ENCODE measurements at places on chromosomes 11 and 22.

GRCh38 chr11:90476442-90477007 is 253.7 kb upstream of the CHORDC1 start:
- no peaks in the 10 kb centered on the region for H3K27me3 ChIP-seq
- H3K36me3 ChIP-seq, result no peaks in the 10 kb centered on the region
- no peak overlapping the region for H3K4me3 ChIP-seq

DNA sequence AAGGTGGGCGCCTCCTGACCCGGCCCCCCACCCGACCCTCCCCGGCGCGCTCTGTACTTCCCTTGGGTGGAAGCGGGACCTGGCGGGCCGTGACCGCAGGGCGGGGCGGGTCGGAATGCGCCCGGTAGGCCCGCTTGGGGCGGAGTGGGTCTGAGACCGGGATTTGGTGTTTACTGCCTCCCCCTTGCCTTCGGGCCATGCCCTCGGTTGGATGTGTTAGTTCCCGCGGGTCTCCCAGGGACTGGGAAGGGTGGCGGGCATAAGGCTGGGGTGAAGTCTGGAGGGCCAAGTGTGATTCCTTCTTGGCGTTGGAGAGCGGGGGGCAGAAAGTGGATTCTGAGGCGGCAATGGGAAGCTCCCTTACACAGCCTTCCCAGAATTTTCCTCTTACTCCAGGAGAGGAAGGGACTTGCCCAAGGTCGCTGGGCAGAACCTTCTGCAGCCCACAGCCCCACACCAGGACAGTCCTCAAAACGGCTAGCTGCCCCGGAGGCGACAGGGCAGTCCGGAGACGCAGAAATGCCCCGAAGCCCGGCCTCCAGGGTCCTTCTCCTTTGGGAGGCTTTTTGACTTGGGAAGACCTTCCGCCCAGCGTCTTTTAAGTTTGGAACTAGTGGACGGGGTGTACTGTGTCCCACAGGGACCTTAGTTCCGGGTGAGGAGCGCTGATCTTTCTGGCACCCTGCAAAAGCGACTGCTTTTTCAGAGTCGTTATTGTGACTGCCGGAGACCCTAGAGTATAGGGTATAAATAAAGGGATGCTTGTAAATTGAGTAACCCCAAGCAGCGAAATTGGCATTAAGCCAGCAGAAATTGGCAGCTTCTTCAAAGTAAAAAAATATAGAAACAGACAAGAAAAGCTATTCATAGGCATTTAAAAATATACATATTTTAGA is 647 bp downstream of the SWAP70 start:
- peaks cover 7% of the 10 kb centered on the region for H3K36me3 ChIP-seq
- peaks cover 33% of the 10 kb centered on the region for H3K27me3 ChIP-seq
- DNase-seq, result peak; percentile 20
- H3K4me3 ChIP-seq, result peak overlapping the region; percentile 82

DNA sequence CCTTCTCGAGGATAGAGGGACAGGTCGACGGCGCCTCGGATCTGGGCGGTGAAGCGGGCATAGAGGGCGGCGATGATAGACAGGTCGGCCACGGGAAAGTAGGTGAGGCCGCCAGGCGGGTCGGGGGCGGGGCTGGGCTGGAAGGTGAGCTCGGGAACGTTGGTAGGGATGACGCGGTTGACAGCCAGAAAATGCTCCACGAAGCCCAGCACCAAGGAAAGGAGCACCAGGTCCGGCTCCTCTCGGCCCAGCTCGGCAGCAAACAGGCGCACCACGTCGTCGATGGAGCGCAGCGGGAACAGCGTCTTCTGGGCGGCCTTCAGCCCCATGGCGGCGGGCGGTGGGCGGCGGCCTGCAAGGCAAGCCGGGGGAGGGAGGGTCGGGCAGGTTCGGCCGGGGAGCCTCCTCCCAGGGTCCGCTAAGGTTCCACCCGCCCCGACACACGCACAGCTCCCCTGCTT is 540 bp downstream of the MEN1 start:
- peak overlapping the region; percentile 76 for H3K27ac ChIP-seq
- peaks cover 6% of the 10 kb centered on the region for H3K36me3 ChIP-seq
- H3K4me1 ChIP-seq, result peaks cover 19% of the 10 kb centered on the region
- DNase-seq, result peak; percentile 32

GRCh38 chr11:26943636-26944035 is 50.3 kb upstream of the FIBIN start:
- no peaks in the 10 kb centered on the region for H3K4me1 ChIP-seq
- DNase-seq, result no peak
- no peak overlapping the region for H3K27ac ChIP-seq
- H3K4me3 ChIP-seq, result no peak overlapping the region

GRCh38 chr22:48927591-48927990 is 900.1 kb downstream of the BRD1 start:
- H3K4me3 ChIP-seq, result no peak overlapping the region
- no peak for DNase-seq
- peaks cover 32% of the 10 kb centered on the region for H3K27me3 ChIP-seq
- H3K4me1 ChIP-seq, result no peaks in the 10 kb centered on the region
- H3K36me3 ChIP-seq, result no peaks in the 10 kb centered on the region

DNA sequence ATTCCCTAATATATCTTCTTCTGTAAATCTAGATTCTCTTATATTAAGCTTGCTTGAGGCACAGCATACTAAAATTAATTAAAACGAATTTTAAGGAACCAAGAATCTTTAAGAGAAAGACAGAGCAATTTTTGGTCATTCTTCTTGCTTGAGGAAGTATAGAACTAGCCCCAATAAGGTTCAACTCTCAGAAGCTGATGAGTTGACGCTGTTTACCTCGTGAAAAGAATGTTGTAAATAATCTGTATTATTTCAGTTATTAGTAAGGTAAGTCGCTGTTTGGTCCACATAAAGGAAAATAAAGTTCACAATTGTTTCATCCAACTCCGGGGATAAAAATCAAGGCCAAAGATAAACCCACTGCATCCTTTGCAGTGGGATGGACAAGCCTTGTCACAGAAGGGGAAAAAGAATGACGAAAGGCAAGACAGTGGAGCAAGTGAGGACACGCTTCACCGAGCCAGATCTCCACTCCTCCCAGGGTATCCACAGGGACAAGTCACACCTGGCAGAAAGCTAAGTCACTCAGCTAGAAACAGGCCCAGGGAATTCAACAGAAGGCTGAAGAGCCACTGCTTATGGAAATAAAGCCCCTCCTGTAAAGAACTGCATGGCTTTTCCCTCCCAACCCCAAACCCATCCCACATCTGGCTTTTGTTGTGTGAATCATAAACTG is 752 bp downstream of the POU2AF1 start:
- H3K27me3 ChIP-seq, result no peaks in the 10 kb centered on the region
- H3K27ac ChIP-seq, result peak overlapping the region; percentile 94
- H3K4me1 ChIP-seq, result peaks cover 89% of the 10 kb centered on the region
- peak overlapping the region; percentile 77 for H3K4me3 ChIP-seq
- peaks cover 3% of the 10 kb centered on the region for H3K36me3 ChIP-seq

GRCh38 chr11:5626196-5626595 is 1.4 kb downstream of the TRIM34 start:
- H3K27me3 ChIP-seq, result no peaks in the 10 kb centered on the region
- peak overlapping the region; percentile 94 for H3K4me3 ChIP-seq
- H3K36me3 ChIP-seq, result peaks cover 2% of the 10 kb centered on the region
- peak overlapping the region; percentile 93 for H3K27ac ChIP-seq
- no peak for DNase-seq

- H3K4me3 ChIP-seq, result no peak overlapping the region
- no peak overlapping the region for H3K27ac ChIP-seq
- no peaks in the 10 kb centered on the region for H3K4me1 ChIP-seq
- H3K36me3 ChIP-seq, result no peaks in the 10 kb centered on the region
- H3K27me3 ChIP-seq, result peaks cover 1% of the 10 kb centered on the region
Observed at GRCh38 chr11:44711787-44712608, 14.8 kb upstream of the TSPAN18 start.

DNA sequence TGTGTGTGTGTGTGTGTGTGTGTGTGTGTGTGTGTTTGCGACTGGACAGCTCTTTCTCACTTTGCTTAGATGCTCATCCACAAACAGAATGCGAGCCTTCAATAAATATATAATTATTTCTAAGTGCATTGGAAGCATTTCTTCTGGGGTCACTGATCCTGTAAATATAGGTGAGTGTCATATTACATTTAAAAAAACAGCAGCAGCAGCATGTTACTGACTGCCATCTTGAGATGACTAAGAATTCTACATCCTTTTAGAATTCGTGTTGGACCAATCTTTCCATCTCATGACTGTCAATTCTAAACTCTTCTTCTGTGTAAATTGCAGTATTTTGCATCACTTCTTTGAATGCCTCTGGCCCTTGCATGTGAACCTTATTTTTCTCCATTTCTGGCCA is 238.0 kb upstream of the DDI1 start:
- no peaks in the 10 kb centered on the region for H3K36me3 ChIP-seq
- H3K27me3 ChIP-seq, result no peaks in the 10 kb centered on the region
- no peak for DNase-seq
- H3K27ac ChIP-seq, result no peak overlapping the region

DNA sequence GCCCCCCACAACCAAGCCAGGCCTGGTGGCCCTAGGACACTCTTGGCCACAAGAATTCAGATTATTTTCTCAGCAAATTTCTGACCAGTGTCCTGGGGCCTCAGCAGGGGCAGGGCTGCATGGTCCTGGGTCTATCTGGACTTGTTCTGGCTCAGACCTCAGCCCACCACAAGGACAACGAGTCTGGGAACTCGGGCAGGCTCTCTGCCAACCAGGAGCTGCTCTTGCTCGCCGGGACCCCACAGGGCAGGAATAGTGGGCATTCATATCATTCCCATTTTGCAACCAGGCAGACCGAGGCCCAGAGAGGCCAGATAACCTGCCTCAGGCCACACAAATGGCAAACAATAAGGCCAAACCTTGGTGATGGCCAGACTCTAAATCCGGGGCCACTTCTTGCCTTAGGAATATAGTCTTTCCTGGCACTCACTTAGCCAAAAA is 75.4 kb upstream of the WNT7B start:
- no peaks in the 10 kb centered on the region for H3K27me3 ChIP-seq
- peak overlapping the region; percentile 95 for H3K27ac ChIP-seq
- H3K4me1 ChIP-seq, result peaks cover 51% of the 10 kb centered on the region
- H3K4me3 ChIP-seq, result peak overlapping the region; percentile 86
- H3K36me3 ChIP-seq, result no peaks in the 10 kb centered on the region

DNA sequence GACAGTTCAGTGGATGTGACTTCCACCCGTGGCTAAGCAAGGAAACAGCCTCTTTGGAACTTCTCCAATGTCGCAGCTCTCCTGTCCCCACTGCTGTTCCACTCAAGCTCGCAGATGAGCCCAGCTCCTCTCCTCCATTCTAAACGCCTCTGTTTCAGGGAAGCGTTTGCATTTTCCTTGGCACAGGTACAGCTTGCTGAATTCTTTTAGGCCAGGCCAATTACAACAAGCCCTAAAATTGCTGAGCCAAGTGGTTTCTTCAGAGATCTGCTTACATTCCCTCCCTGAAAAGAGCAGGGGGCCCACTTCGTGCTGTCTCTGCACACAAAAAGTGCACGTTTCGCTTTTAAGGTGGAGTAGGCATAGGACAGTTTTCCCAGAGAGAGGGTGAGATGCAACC is 91.5 kb upstream of the BLID start:
- DNase-seq, result no peak
- H3K4me1 ChIP-seq, result no peaks in the 10 kb centered on the region
- H3K36me3 ChIP-seq, result no peaks in the 10 kb centered on the region
- H3K4me3 ChIP-seq, result no peak overlapping the region
- peaks cover 10% of the 10 kb centered on the region for H3K27me3 ChIP-seq
- H3K27ac ChIP-seq, result no peak overlapping the region

GRCh38 chr22:43850529-43850928 is 11.8 kb downstream of the SULT4A1 start:
- H3K27ac ChIP-seq, result no peak overlapping the region
- no peak for DNase-seq
- H3K4me1 ChIP-seq, result no peaks in the 10 kb centered on the region
- no peaks in the 10 kb centered on the region for H3K36me3 ChIP-seq

DNA sequence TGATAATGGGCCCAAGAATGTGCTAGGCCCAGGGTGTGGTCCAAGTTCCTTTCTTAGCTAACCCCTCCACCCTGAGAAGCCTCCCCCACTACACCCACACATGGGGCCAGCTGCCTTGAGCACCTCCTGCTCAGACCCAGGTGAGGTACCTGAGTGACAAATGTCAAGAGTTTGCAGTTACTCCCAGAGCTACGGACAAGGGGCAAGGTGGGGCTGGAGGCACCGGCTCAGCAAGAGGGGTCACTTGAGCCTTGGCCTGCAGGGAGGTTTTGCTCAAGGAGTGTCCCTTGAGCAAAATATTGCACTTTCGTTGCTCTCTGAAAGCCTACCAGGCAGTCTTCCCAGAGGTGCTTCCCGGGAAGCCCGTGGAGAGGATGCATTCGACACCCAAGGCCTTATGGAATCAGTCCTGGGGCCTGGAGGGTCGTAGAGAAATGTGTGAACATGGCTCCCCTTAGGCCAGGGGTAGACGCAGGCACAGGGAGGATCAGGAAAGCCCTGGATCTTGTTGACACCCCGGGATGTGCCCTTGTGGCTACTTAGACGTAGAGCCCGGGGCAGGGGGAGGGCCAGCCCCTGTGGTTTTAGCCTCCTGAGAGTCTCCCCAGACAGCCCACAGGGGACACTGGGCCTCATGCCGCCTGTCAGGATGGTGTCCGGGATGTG is 114.2 kb downstream of the KCNQ1 start:
- H3K36me3 ChIP-seq, result no peaks in the 10 kb centered on the region
- H3K4me1 ChIP-seq, result peaks cover 2% of the 10 kb centered on the region
- DNase-seq, result no peak
- no peak overlapping the region for H3K4me3 ChIP-seq
- H3K27me3 ChIP-seq, result no peaks in the 10 kb centered on the region

- H3K36me3 ChIP-seq, result peaks cover 20% of the 10 kb centered on the region
- H3K4me3 ChIP-seq, result no peak overlapping the region
- H3K27me3 ChIP-seq, result no peaks in the 10 kb centered on the region
- peak overlapping the region; percentile 34 for H3K27ac ChIP-seq
- DNase-seq, result no peak
Observed at GRCh38 chr11:47060807-47061206, 115.9 kb downstream of the ARFGAP2 start.

GRCh38 chr11:125157953-125158680 is 6.4 kb upstream of the PKNOX2 start:
- no peaks in the 10 kb centered on the region for H3K4me1 ChIP-seq
- no peaks in the 10 kb centered on the region for H3K36me3 ChIP-seq
- peaks cover 20% of the 10 kb centered on the region for H3K27me3 ChIP-seq
- DNase-seq, result no peak
- no peak overlapping the region for H3K27ac ChIP-seq

DNA sequence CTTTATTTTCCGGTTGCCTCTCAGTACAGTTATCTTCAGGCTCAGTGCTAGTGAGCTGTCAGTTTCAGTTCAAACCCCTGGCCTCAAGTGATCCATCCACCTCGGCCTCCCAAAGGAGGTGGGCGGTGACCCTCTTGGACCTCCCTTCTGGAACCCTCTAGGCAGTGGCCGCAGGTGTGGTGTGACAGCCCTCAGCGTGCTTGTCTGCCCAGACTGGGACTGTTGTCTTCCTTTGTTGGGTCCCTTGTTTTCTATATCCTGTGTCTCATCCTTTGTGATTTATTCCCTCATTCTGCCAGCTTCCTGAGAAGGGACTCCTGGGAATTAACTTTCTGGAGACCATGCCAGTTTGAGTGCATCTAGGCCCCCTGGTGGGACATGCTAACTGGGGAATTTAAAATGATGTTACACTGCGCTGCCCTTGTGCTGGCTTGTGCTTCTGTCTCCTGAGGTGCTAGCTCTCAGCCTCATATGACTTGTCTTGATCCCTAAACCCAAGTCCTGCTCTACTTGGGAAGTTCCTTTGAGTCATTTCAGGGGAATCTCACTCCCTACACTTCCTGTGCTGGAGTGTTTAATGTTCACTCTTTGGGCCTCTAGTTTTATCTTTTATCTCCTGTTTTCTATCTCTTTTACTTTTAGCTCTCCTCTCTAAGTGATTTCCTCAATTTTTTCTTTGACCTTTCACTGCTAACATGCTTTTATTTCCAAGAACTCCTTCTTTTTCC is 19.4 kb downstream of the MED15 start:
- H3K27ac ChIP-seq, result peak overlapping the region; percentile 60
- H3K4me1 ChIP-seq, result peaks cover 61% of the 10 kb centered on the region
- DNase-seq, result no peak
